ENCODE measurements at places on chromosomes 11 and 22.

DNA sequence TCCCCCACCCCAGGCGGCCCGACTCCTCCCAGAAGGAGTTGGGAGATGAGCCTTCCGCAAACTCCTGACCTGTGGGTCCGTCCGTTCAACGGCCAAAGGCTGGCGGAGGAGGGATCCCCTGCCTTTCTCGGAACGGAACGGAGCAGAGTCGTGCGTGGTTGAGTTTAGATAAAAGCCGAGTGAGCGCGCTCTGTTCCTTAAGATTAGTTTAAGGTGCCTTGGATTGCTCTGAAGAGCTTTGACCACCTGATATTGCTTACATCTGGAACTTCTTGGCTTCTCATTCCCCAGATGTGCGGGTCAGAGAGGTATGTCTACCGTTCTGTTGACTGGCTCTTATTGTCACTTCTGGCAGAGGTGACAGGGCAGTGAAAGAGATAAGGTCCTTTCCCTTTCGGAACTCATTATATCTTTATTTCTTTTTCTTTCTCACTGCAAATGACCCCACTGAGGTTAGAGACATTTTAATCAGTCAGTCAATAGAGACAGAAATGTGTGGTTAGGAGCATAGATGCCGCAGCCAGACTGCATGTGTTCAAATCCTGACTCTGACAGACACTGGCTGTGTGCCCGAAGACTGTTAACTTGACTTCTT is at the start of gene TRIM6:
TSS of gene TRIM6 (plus strand) at position 31 of the 595 bp plus-strand sequence. CDS start at position 292, 261 bp downstream.
- DNase-seq: peak; percentile 11

DNA sequence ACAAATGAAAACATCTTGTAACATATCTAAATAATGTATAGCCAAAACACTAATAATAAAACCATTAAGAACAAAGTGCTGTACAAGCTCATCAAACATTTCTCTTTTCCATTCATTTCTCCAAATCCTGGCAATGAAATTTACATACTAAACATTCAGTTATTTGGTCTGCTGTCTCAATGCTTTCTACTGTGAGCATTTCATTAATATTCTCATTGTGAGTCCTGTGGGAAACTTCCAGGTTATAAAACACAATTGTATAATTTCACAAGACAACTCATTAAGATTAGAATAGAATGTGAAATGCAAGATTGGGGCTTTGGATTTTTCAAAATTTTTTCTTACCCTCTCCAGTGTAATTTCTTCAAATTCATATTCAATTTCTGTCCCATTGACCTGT is 876.9 kb upstream of the CCDC90B start:
- no peak for DNase-seq

DNA sequence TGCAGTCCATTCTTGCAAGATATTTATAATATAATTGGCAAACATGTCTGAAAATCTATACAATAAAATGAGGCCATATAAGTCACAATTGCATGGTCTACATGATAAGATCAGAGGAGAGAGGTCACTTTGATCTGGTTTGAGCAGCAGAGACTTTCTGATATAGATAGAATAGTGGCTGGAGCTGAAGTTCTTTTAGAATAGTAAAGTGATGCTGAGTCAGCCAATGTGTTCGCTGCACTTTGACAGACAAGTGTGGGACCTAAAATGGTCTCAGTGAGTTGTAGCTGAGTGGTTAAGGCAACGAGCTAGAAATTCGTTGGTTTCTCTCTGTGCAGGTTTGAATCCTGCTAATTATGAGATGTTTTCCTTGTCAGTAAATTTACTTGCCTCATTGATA is 257.0 kb upstream of the C11orf87 start:
- DNase-seq: no peak

GRCh38 chr11:76889411-76889975 is 28.8 kb downstream of the ACER3 start:
- no peak for DNase-seq

DNA sequence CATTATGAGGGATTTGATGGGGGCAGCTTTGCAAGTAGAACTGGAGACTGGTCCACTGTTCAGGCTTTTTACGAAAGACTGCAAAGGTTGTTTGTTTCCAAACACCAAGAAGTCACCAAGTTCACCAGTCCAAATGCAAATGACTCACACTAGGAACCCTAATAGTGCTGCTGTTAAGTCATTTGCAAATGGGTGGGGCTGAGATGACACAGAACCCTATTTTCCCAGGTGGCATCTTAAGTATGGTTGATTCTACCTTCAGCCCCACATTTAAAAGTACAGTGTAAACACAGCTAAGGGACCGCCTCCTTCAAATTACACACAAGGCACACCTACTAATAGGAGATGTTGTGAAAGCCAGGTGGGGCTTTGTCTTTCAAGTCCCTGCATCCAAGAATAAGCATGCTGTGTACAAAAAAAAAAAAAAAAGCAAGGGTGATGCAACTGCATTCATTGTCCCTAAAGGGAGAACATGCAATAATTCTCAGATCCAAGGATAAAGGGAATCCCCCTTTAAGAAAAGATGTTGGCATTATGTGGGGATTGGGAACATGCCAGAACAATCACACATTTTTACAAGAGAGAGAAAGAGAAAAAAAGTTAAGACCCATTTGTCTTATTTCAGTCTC is 27.3 kb downstream of the BDNF start:
- no peak for DNase-seq

DNA sequence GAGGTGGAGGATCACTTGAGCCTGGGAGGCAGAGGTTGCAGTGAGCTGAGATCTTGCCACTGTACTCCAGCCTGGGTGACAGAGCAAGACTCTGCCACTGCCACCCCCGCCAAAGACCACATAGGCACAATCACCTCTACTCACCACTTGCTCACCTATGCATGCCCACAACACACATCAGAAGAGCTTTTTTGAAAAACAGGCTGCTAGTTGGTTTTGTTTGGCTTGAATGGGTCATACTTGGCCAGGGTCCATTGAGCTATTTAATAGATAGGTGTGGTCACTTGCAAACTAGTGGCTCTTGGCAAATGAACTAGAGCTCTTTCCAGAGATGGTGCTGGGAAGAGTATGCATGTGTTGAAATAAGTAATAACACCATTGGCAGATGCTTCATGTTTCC is 80.1 kb downstream of the EMSY start:
- DNase-seq: no peak

- DNase-seq: no peak
Measured at GRCh38 chr11:108496643-108497256, 1.4 kb downstream of the POGLUT3 start.

DNA sequence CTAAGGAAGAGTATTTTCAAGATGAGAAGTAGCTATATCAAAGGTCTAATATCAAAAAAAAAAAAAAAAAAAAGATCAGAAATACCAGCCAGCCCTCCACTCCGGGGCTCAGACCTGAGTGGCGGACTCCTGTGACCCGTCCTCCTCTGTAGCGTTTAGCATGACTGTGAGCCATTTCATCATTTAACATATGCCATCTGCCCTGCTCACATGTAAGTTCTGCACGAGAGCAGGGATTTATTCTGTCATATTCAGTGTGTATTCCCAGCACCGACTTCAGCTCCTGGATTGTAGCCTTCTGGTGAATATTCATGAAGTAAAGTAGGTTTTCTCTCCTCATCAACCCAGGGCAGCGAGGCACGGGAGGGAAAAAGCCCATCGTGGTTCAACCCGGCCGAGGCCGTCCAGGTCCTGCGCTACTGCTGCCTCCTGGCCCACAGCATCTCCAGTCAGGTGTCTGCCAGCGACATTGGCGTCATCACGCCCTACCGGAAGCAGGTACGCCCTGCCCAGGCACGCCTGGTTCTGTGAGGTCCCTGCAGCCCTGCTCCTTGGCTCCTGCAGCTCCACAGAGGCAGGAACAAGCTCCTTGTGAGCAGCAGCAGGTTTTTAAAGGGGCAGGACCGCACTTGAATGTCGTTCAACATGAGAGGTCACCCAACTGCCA is 12.7 kb upstream of the PANX2 start:
- DNase-seq: no peak

DNA sequence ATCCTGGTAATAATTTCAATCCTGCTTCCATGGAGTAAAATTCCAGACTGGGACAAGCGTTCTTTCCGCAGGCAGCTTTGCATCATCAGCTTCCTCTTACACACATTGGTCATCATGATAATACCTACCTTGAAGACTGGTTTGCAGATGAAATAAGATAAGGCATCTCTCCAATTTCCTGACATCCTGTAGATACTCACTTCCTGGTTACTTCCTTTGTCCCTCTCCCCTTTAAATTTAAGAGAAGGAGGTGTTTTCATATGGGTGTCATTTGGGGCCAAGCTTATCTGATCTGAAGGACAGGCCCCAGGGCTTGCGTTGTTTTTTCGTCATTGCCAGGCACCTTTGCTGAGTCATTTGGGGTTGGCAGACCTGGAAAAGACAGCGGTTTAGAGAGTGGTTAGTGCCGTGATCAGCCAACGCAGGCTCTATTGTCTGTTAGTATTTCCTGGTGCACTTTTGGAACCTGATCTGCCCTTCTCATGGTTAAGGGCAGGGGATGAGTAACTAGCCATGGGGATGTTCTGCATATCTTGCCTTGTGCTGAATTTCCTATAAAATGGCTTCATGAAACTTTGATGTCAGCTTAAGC is 24.1 kb downstream of the GRAMD1B start:
- peak; percentile 58 for DNase-seq

GRCh38 chr11:116272181-116272789 is 500.5 kb downstream of the BUD13 start:
- DNase-seq: no peak

DNA sequence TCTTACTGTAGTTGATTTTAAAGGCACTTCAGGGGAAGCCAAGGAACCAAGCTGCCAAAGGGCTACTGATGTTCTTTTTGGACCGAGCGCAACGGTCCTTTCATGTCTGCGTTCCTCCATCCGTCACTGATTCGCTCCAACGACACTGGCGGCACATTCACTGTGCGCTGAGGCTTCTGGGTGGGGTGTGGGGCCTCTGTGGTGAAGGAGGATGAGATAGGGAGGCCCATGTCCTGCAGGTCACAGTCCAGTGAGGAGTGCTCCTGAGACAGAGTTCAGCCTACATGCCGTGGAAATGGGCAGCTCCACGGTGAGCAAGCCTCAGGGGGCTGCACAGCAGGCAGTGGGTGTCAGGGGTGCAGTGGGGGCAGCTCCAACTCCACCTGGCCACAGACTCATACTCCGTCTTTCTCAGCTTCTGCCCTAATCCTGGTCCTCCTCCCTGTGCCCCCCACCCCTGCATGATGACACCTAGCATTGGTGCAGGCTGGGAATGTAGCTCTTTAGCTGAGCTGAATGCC is 87.8 kb upstream of the SHANK2 start:
- no peak for DNase-seq

DNA sequence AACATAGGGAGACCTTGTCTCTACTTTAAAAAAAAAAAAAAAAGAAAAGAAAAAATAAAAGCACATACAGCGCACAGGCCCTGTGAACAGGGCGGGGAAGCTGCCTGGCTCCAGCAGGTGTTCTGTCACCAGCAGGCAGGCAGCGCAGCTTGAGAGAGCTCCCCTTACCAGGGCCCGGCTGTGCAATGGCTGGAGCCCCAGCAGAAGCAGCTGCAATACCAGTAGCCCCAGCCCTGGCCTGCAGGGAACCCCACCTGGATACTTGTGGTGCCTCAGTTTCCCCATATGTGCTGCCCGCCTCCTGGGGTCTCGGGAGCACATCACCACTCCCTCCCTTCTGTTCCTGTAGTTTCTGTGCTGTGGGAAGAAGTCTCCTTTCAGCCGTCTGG is 12.3 kb downstream of the TSPAN32 start:
- DNase-seq: no peak
